ENCODE measurements at places on chromosomes 2 and 18.

DNA sequence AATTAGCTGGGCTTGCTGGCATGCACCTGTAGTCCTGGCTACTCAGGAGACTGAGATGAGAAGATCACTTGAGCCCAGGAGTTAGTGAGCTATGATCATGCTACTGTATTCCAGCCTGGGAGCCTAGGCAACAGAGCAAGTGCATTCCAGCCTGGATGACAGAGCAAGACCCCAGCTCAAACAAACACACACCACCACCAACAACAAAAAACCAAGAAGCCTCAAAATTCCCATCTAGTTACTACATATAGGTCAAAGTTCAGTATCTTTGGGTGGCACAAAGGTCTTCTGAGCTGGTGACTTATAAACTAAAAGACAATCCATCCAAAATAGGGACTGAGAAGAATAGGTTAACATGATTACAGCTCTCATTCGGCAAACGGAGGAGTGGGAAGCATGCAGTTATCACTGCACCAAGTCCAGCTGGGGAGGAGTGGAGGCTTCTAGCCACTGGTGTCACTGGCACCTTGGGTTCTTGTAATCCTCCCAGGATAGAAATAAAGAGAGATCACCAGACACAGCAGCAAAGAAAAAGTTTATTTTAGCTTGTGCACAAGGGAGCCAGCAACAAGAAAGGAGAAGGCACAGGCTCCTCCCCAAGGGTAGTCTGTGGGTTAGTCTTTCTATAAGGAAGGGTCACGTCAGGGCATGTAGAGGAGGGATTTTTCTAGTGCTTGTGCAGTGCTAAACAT, 57.4 kb downstream of the SH2D6 start:
- peak; percentile 64 for DNase-seq

DNA sequence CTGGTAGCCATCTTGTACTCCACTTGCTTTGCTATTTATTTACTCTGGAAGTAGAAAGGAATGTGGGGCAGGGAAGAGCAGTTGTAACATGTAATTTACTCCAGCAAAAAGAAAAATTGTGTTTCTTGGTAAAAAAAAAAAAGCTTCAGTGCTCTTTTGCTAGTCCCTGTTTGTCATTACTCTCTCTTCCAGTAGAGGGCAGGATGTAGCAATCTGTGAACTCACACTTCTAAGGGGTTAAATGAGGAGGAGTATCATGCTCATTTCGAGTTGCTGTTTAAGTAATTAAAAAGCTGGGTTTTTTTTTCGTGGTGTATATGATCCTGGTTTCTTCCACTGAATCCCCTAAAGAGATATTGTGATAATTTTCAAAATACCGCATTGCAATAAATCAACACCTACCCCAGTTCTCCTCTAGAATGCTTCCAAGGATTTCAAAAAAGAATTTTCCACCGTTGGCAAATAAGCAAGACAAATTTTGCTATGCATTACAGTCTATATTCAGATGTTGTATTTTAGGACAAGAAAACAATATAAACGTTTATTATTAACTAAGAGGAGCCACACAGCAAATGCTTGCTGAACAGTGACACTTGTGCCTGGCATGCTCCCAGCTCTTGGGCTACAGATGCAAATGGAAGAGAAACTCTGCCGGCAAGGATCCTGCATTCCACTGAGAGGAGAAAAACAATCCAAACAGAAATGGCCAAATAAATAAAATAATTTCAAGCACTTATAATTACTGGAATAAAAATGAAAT, 261.6 kb downstream of the ASXL3 start:
- peak; percentile 24 for DNase-seq

GRCh38 chr2:115480741-115481140, 1038.3 kb downstream of the DPP10 start:
- no peak for DNase-seq

- no peak for DNase-seq
Measured at GRCh38 chr2:5697562-5697961, 5.4 kb downstream of the SOX11 start.

DNA sequence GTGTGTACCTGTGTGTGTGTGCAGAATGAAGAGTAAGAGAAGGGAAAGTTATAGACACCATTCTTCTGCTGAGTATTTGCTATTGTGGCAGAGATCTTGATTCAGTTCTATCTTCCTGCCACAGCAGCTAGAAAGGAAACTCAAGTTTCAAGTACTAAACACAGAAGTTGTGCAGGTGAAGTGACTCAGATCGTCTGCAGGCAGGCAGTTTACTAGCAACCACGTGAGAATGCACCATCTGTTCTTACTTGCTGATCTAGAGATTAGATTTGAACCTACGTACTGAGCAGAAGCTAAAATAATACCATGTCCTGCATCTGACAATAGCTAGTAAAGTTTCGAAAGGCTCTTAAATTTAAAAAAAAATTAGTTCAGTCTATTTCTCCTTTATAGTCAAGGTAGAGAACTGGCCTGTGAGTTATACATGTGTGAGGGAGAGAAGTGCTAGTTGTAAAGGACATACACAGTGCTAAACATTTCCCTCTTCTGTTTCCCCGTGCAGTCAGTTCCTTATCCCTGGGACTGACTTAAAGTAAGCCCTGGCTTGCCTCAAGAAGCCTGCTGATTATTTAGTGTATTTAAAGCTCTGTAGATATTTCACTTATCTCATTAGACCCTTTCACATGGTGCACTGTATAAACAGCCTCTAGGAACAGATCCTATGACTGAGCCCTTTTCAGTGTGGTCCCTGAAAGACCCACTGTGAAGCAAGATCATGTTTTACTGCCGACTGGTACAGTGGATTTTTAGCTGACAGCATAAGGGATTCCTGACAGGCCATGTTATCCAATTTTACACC, 45.0 kb downstream of the SLC38A11 start:
- DNase-seq = no peak

- DNase-seq = peak; percentile 80
Measured at GRCh38 chr2:227862741-227863588, 8.5 kb upstream of the DAW1 start.

- peak; percentile 47 for DNase-seq
Measured at GRCh38 chr2:86243950-86244733, 44.9 kb downstream of the MRPL35 start.

- DNase-seq = no peak
Measured at GRCh38 chr18:37497853-37498518, 67.6 kb downstream of the CELF4 start.

DNA sequence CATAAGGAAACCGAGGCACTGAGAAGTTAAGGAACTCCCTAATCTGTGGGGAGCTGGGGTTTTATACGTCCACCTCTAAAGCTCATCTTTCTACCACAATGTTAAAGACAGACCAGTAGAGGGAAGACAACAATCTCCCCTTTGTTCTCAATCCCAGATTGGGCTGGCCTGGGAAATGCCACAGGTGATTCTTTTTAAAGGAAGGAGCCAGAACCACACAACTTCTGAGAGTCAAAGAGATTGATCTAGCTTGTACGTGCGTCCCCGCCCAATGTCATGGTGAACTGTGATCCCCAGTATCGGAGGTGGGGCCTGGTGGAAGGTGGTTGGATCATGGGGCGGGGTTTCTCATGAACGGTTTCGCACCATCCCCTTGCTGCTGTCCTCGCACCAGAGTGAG, 81.8 kb upstream of the LCLAT1 start:
- DNase-seq = no peak

GRCh38 chr2:100675373-100675772, 112.6 kb downstream of the PDCL3 start:
- DNase-seq = no peak

DNA sequence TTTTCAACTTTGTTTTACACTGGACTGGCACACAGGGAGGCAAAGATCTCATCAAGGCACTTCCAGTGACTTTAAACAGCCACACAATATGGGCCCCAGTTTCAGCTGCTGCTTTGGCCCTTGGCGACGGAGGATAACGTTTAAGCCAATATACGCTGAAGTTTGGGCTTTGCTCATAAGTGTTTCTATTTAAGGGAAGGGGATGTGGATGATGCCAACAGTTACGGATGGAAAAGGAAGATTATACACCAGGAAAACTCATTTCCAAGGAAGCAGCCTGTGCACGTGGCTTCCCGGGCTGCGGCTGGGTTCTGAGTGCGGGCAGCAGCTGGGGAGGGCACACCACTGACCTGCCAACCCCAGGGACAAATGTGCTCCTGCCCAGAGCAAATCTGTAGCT, 151.1 kb downstream of the SH3BP4 start:
- DNase-seq = no peak

- DNase-seq = no peak
Measured at GRCh38 chr2:120682654-120683053, 53.0 kb upstream of the GLI2 start.

DNA sequence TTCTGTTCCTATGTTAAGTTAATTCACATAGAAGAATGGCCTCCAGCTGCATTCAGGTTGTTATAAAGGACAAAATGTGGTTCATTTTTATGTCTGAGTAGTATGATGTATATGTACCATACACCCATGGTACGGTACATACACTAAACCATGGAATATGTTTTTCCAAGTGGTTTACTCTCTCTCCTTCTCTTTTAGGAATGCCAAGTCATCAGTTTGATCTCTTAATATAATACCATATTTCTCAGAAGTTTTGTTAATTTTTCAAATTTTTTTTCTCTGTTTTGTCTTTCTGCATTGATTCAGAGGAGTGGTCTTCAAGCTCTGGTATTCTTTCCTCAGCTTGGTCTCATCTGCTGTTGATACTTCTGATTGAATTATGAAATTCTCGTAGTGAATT, 230.9 kb downstream of the DSEL start:
- DNase-seq = no peak

- DNase-seq = no peak
Measured at GRCh38 chr2:26559044-26559405, 81.1 kb upstream of the OTOF start.

- DNase-seq = no peak
Measured at GRCh38 chr2:215870986-215871385, 142.4 kb downstream of the MREG start.

DNA sequence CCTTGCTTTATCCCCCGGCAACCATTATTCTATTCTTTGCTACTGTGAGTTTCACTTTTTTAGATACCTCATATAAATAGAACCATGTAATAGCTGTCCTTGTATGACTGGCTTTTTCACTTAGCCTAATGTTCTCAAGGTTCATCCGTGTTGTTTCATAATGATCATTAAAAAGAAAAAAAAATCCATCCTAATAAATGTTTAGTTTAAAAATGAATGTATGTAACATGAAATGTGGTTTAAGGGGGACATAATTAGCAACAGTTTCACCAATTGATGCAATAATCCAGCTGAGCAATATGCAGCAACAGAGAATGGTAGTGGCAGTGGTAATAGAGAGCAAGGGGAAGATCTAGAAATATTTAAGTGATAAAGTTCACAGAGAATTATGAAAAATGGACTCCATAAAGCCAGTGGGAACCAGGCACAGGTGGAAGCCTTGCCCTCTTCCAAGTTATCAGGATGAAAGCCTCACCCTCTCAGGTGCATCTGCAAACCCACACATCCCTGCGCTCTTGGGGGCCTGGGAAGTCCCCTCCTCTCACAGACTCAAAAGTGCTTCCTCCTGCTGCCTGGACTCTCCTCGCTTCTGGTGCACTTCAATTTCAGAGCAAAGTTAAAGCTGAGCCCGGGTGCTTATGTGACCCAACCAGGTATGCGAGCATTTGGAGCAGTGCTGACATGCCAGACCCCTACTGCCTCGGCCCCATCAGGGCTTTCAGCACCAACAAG, 1403.3 kb upstream of the SLC39A10 start:
- no peak for DNase-seq

Measured in suppressor macrophage (primary cell).